Airway epithelial cell (primary cell): ENCODE measurements at places on chromosomes 7 and 10. TPM values are rescaled to one million over a fixed set of nuclear protein-coding genes. Genes with fewer than 3 reads are reported as not detected.

LOXL4 gene
- 0.14 and 0.42 TPM in 2 replicates for total RNA-seq

UTF1 gene
- not detected in 2 replicates for total RNA-seq

PDE6C gene
- not detected in 2 replicates for total RNA-seq

MET gene
- total RNA-seq = 47.7 and 66.9 TPM in 2 replicates

RNLS gene
- 7.3 and 9.0 TPM in 2 replicates for total RNA-seq

EBF3 gene
- not detected in 2 replicates for total RNA-seq

C10orf62 gene
- not detected in 2 replicates for total RNA-seq

RAB11FIP2 gene
- total RNA-seq = 2.0 and 5.1 TPM in 2 replicates

PRKCQ gene
- 2.5 TPM in 2 replicates for total RNA-seq

SHTN1 gene
- 8.5 and 9.0 TPM in 2 replicates for total RNA-seq

ECHDC3 gene
- 10.8 and 13.9 TPM in 2 replicates for total RNA-seq

HOXA4 gene
- total RNA-seq = not detected in 2 replicates

POLD2 gene
- 135 and 144 TPM in 2 replicates for total RNA-seq

CHCHD2 gene
- total RNA-seq = 599 and 665 TPM in 2 replicates

CADPS2 gene
- 0.33 and 0.78 TPM in 2 replicates for total RNA-seq

SPDYE9 gene
- total RNA-seq = not detected in 2 replicates

DRGX gene
- total RNA-seq = not detected in 2 replicates

PDCD11 gene
- 29.4 and 39.4 TPM in 2 replicates for total RNA-seq

STEAP2 gene
- total RNA-seq = 5.9 and 9.1 TPM in 2 replicates

SKIDA1 gene
- 0.09 and 0.21 TPM in 2 replicates for total RNA-seq

ENTPD1 gene
- total RNA-seq = not detected in 2 replicates

C7orf57 gene
- total RNA-seq = 0.14 TPM in 2 replicates

INPP5F gene
- total RNA-seq = 7.3 and 14.5 TPM in 2 replicates
